Activated T-cell treated with anti-CD3 and anti-CD28 coated beads, Interleukin-2, amount 50 U/mL, for 4 hours (primary cell): ENCODE measurements at places on chromosomes 7 and 10. TPM values are rescaled to one million over a fixed set of nuclear protein-coding genes. Genes with fewer than 3 reads are reported as not detected.

DNA sequence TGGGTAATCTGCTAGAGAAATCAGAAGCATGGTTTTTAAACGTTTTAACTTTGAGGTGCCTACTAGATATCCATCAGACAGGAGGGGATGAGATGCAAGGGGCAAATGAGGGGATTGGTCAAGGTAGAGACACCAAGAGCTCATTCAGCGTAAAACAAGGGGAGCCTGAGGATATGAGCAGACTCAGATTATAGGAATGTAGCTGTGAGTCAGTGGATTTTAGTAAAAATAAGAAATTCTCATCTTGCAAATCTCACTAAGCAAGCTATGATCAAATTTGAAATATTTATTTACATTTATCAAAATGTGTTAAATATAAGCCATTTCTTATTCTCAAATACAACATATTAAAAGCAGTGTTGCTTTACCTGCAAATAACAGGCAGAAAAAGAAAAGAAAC lies 21.4 kb upstream of the TFEC start:
- no peak for DNase-seq

DNA sequence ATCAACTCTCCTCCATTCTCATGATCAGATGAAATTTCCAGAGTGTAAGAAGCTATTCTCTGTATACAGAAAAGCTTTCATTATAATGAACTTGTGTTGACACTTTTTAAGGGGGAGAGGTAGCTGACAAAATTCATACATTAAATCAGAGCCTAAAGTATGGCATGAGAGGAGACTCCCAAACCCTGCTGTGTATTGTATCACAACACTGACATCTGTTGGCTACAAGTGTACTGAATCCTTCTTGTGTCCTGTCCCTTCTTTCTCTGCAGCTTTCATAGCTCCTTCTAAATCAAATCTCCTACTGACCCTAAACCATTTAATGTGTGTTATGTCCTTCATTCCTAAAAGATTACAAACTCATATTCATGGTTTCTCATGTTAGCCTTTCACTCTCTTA lies 70.9 kb downstream of the GCC1 start:
- DNase-seq, result no peak

- DNase-seq, result peak; percentile 3
Observed at GRCh38 chr10:6035931-6036575, 26.1 kb downstream of the IL2RA start.

DNA sequence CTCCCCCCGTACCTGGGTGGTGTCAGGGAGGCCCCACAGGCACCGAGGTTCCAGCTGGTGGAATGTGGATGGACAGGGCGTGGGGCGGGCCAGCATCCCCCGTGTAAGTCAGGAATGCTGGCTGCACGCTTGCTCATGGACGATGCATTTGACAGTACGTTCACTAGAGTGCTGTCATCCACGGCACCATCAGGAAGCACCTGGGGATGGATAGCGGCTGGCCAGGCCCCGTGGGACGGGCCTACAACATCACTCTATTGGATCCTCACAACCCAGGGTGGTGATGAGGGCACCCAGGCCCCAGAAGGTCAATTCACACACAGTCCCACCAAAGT lies 63.6 kb downstream of the INSIG1 start:
- no peak for DNase-seq

DNA sequence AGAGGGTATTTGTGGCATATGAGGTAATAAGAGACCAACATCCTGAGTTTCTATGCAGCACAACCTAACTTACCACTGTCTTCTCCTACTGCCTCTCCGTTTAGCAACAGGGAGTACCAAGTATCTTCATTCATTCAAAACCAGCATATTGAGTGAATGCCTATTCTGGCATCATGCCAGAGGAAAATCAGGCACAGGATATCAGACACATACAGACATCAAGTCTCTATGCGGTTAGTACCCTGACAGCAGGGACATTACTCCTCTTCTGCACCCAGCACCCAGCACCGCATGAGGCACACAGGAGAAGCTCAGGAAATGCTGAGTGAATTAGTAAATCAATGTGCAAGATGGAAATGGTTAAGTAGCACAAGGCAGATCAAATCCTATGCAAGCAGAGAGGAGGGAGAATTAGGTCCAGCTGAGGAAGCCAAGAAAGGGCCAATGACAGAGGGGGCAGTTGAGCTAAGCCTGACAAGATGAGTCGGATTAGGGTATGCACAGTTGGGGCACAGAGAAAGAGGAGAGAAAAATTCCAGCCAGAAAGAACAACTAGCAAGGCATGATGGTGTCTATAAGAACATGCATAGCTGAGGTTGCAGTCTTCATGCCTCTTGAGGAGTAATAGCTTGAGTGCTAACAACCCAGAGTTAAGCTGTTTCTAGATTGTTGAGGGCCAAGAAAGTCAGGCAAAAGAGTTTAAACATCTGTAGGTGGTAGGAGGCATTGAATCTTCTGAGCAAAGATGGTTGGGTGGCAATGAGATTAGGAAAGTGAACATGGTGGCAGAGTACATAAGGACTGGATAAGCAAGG lies 146.0 kb downstream of the PLXNA4 start:
- no peak for DNase-seq

DNA sequence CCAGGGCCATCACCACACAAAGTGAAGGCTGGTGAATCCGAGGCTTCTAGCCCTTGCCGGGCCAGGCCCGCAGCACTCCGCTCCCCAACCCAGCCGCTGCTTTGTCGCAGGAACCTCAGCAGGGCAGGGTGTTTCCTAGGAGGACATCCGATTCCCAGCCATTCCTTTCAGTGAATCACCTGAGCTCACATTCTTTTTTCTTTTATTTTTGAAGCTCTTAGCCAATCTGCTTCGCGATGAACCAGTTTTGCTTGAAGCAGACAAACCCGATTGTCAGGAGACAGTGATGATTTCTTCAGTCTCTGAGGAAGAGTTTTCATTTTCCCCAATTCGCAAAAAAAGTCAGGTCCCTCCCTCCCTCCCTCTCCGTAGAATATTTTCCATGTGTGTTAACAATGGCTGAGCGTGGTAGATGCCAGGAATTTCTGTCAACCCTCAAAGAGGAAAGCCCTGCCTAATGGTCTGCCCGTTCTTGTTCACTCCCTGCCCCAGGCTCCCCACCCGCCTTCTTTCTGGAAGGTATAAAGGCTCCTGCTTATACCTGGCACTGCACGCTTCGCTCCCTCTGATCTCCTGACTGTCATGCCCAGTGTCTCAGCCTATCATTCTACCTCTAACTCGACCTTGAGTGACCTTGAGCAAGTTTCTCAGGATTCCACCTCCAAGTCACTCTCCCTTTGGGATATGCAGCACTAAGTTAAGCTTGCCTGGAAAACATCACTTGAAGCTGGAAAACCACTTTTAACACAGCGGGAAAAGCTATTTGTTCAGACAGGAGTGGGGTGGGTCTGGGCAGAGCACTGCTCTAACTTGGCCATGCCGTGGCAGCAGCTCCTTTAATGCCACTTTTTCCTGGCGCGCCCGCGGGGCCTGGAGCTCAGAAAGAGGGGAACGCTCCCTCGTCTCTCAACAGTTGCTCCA lies 35.1 kb downstream of the EGFR start:
- no peak for DNase-seq

- no peak for DNase-seq
Observed at GRCh38 chr10:17756557-17757217, 4.7 kb downstream of the TMEM236 start.

DNA sequence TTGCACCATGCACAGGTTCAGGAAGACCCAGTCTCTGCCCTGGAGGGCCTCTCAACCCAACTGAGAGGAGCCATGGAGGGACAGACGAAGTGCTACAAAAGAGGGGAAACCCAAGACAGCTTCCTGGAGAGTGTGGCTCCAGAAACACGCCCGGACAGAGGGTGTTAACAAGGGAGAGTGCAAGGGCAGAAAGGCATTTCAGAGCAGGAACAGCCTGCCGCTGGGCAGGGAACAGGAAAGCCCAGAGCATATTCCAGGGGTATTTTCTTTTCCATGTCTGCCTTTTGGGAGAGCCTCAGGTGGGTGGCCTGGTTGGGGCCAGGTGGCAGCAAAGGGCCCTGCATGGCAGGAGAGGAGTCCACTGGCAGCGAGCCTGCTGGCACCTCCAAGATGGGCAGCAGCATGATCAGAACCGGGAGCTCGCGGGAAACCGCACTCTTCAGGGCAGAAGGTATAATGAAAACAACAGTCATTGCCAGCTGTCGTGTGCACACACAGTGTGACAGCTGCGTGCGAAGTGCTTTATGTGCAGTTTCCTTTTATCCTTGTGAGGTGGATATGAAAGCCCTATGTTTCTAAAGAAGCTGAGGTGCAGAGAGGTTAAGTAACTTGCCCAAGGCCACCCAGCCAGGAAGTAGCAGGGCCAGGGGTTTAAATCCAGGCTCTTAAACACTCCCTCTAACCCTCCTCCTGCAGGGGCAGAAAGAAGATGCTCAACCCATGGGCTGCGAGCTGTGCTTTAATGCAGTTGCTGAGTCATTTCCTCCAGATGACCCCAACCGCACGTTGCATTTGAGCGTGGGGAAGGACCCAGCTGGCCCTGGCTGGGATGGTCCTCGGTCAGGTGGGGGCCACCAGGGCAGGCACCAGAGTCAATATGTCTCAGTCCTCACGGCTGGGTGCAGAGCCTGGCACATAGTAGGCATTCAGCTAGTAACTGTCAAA lies 128.6 kb downstream of the OAT start:
- no peak for DNase-seq

GRCh38 chr10:48820231-48820630 lies 119.4 kb downstream of the LRRC18 start:
- DNase-seq, result no peak

Gene CRTAC1
- total RNA-seq, result not detected

Gene CLRN3
- not detected for total RNA-seq

Gene CYP2C8
- total RNA-seq, result 0.51 TPM
